CD4-positive, alpha-beta T cell treated with Interleukin-15 for 1 hour (primary cell): ENCODE measurements at places on chromosomes 4 and X.
A peak's percentile ranks its signal among the peaks of the same experiment; 100 is the strongest.

DNA sequence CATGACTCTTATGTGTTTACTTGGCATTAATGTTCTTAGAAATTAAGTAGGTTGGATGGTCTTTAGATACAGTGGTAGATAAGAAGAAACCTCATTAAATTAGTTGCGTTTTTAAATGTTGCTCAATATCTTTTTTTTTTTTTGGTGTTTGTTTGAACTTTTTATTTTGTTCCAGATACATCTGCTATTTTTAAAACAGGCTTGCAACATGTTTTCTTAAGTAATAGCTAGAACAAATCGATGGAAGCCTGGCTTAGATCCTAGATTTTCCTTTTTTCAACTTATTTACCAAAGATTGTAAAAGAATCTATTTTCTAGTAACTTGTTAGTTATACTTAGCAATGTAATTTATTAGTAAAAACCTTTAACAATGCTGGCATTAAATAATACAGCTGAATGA is 9.3 kb downstream of the CNKSR2 start:
- DNase-seq = no peak

DNA sequence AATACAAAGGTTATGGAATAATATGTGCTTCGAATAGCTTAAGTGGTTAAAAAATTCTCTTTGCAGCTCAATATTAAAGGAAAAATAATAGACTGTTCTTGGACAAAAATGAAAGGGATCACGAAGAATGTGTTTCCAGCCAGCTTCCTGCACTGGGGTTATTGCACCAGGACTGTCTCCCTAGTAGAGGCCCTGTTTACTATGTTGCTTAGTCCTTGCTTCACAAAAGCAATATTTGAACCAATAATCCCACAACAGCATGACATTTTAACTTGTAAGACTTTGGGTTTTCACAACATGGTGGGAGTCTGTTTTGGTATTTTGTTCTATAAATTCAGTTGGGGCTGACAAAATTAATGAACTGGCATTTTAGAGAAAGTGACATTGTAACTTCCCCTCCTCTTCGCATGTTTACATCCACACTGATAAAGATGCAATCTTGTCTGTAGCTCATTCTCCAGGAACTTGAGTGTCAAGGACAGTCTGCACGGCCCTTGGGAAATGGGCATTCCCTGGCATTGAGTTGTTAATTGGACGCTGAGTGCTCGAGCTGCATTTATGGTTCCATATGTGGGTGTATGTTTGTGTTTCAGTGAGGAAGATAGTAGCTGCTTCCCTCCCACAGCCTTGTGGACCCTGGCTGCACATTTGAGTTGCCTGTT is 39.0 kb downstream of the SHROOM2 start:
- no peak for DNase-seq

DNA sequence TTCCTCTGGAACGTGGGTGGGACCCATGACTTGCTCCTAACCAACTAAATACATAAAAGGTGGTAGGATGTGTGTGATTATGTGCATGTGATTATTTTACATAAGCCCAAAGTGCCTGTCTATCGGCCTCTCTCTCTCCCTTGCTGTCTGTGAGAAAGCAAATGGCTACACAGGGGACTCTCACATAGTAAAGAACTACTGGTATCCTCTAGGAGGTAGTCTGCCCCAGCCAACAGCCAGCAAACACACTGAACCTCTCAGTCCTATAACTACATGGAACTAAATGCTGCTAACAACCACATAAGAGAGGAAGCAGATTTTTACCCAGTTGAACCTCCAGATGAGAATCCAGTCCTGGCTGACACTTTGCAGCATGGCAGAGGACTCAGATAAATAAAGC is 1249.4 kb downstream of the ADGRL3 start:
- no peak for DNase-seq

DNA sequence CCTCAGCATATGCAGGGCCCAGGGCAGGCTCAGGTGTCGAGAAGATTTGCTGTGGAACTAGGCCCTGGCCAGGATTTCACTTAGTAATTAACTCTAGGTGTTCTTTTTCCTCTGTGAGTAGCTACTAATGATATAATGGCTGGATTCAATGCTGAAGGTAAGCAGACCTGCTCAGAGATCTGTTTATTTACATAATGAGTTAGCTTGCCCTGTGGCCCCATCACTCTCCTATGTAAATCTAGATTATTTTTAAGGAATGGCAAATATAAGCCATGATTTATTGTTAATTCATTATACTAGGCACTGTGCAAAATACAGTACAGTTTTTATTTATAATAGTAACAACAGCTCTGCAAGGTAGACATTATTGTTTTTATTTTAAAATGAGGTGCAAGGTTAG is 117.2 kb downstream of the IRF2 start:
- no peak for DNase-seq

GRCh38 chr4:176792326-176793059 is at the start of gene VEGFC:
TSS of gene VEGFC (minus strand) at chr4:176792922. CDS start at chr4:176792311, 611 bp downstream.
- no peak for DNase-seq

DNA sequence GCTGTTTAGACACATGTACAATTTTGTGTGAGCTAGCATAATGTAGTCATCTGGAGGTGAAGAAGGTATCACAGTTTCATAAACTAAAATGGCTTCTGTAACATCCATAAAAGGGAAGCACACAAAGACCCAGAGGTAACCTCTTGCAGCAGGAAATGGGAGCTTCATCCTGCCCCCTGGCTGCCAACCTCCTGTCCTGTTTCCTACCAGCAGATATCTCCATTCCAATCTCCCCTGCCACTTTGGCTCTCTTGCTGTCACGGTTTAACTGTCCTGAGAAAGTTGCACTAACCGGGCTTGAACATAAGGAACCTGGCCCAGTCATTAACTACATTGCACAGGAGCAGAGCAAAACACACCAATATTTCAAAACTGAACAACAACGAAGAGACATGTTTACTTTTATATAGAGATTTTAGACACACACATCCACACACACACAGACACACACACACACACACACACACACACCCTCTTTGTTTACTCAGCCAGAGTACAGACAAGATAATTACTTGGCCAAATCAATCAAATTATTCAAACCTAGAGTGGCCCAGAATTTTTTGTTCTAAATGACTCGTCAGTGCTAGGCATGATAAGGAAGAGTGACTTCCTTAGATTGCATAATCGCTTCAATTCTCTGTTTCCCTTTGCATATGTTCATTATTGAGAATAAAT is 24.2 kb downstream of the MID2 start:
- DNase-seq = no peak

- peak; percentile 92 for DNase-seq
Observed at GRCh38 chrX:129772796-129773431, 6.8 kb upstream of the SASH3 start.

GRCh38 chr4:150302553-150302952 is 224.3 kb downstream of the DCLK2 start:
- no peak for DNase-seq

- DNase-seq = peak; percentile 24
Observed at GRCh38 chr4:74632634-74633033, 161.7 kb downstream of the BTC start.

- no peak for DNase-seq
Observed at GRCh38 chr4:76238236-76238635, 13.3 kb upstream of the FAM47E start.

- DNase-seq = no peak
Observed at GRCh38 chr4:74464291-74464690, 19.4 kb downstream of the AREG start.

- peak; percentile 29 for DNase-seq
Observed at GRCh38 chr4:146235654-146236177, 21.4 kb downstream of the REELD1 start.

GRCh38 chr4:10893395-10893794 is 208.8 kb upstream of the CLNK start:
- no peak for DNase-seq

- no peak for DNase-seq
Observed at GRCh38 chr4:64399313-64400109, 9.7 kb downstream of the TECRL start.
